Activated CD8-positive, alpha-beta memory T cell treated with anti-CD3 and anti-CD28 coated beads for 1 hour (primary cell): ENCODE measurements at places on chromosomes 7 and 10.

DNA sequence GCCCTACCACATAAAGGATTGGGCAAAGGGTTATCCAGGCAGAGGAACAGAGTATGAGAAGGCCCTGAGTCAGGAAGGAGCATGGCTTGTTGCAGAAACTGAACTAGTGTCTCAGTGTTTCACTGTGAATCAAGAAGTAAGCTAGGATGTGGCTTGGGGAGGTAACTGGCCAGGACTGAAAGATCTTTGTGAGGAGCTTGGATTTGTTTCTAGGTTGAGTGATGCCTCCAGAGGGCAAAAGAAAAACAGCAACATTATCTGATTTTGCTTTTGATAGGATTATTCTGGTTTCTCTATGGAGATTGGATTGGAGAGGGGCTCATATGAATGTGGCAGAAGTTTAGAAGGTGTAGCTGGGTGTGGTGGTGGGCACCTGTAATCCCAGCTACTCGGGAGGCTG lies 137.9 kb upstream of the HDAC9 start:
- no peak for DNase-seq

GRCh38 chr10:61039868-61040267 lies 95.9 kb upstream of the RHOBTB1 start:
- no peak for DNase-seq

DNA sequence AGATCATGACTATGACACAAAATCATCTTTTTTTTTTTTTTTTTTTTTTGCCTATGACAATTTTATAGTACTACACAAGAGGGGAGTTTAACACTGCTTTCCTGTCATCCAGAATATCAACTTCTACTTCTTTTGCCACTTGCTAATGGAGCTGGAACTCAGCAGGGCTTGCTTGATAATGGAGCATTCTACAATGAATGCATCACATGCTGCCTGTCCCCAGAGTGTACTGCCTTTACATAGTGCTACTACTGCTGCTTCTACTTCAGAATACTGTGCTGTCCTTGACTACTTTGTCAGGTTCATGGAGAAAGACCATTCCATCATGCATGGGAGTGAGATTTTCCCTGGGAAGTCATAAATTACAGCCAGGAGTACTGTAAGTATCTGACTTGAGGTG lies 338.6 kb upstream of the SEMA3A start:
- no peak for DNase-seq

DNA sequence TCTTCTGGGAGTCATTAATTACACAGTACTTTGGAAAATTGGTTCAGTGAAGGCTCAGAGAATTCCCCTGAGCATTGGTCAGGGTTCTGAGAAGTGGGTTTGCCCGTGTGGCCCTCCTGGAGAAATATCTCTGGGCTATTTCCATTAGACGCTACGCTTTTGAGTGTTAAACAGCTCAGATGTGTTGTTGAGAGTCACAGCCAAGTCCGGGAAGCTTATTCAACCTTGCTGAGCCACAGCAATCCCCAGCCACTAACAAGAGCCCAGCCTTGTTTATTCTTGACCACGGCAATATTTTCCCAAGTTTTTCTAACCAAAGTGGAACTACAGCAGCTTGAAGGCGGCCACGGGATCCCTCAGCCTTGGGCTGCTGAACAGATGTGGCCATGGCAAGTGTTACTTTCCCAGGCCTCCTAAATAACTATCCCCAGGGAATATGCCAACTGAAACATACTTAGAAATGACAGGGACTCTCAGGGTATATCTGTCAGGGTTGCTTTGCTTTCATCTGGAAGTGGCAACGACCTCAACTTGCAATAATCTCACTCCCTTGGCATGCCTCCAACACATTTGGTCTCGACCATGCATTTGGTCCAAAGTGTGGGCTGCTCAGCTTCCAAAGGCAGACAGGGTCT lies 214.7 kb downstream of the EMX2 start:
- no peak for DNase-seq

DNA sequence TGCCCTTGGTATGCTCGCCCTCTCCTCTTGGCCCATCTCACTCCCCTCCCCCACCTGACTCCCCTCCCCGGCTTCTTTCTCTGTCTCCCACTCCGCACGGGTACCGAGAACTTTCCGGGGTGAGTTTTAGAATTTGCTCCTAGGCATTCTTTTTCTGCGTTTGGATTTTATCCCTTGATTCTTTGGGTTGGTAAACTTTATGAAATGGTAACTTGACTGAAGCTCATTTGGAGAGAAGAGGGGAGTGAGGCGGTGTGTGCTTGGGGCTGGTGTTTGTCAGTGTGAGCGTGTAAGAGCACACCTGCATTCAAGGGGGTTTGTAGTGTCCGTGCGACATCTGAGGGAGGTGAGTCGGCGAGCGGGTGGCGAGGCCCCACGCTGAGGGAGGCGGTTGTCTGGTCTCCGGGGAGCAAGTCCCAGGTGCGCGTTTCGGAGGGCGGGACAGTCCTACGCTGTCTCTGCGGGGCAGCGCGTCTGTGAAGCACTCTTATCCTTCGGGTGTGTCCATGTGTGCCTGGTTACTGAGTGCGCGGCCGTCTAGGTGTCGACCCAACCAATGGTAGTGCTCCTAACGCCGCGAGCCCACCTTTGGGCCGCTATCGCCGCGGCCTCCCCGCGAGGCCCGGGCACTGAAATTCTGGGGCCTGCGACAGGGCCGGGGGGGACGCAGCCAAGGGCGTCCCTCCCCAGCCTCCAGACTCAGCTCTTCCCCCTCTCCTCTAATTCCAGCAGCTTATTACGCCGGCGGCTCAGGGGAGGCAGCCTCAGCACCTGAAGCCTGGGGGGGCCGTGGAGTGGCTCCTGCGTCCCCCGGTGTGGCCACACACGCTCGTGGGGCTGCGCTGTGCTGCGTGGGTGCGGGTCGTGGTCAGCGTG lies 2.6 kb upstream of the ZNF503 start:
- no peak for DNase-seq

GRCh38 chr10:132173185-132173584 lies 13.6 kb upstream of the DPYSL4 start:
- DNase-seq = no peak

GRCh38 chr7:47693216-47693615 lies 111.3 kb upstream of the TNS3 start:
- no peak for DNase-seq

DNA sequence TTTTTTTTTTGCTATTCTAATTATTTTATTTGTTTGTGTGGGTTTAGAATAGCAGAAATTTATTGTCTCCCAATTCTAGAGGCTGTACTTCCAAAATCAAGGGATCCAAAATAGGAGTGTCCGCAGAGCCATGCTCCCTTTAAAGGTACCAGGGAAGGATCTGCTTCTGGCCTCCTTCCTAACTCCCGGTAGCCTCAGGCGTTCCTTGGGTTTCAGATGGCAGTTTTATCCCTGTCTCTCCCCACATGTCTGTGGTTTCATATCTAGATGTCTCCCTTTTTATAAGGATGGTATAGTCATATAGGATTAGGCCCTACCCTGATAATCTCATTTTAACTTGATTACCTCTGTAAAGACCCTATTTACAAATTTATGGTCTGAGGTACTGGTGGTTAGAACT lies 48.4 kb downstream of the BMPR1A start:
- DNase-seq = no peak

DNA sequence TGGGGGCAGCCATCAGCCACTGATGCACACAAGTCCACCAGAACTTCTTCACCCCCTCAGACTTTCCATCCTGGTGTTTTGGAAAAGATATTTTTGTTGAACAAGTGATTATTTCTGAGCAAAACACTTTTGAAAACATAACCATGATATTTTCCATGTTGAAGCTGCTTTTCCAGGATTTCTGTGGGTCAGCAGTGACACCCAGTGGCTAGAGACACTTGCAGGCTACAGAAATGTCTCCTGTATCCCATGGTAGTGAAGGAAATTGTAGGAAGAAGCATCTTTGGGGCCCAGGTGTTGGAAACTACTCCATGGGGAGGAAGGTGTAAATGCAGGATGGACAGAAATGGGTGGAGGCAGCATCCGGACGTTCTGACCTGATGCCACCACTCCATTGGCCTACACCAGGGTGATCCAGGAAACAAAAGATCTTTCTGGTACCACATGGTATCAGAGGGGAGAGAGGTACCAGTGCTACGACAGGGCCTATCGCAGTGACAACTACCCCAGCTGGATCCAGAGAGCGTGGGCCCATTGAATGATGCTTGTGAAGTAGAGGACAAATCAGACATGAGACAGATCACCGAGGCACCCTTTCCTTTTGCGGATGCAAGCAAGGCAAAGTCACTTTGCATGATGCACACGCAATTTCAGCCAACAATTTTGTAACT lies 111.7 kb upstream of the COBL start:
- no peak for DNase-seq

GRCh38 chr10:79149662-79150443 lies 81.1 kb downstream of the ZMIZ1 start:
- DNase-seq = no peak

GRCh38 chr7:90833443-90833842 lies 237.3 kb downstream of the CDK14 start:
- DNase-seq = no peak

DNA sequence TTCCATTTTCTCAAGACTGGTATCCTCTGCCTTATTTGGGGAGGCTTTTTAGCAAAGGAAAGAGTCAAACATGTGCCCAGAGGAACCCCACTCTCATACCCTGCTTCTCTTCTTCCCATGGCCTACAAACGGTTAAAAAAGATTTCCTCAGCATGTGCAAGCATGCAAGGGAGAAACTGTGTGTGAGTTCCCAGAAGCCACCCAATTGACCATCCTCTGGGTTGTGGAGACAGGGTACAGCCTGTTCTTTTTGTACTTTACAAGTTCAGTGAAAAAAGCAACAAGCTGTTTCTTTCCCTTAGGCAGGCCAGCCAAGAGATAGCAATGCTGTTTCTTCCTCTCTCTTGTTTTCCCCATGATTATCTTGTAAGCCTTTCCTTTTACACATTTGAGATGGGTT lies 68.8 kb upstream of the MTPN start:
- no peak for DNase-seq

DNA sequence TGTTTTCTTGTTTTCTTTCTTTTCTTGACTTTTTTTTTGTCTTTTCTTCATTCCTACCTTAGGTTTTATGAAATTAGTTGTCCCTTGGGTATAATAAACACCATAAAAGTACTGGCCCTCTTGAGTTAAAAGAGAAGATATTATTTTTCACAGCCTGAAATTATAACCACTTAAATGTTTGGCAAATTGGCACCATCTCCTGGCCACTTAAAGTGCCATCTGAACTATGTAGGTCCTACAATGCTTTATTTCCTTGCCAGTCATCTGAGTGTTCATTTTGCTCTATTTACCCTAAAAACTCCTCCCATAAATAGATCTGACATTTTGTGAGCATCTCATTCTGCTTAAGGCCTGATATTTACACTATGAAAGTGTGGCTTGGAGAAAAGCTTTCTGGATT lies 98.9 kb upstream of the PRKCQ start:
- no peak for DNase-seq

DNA sequence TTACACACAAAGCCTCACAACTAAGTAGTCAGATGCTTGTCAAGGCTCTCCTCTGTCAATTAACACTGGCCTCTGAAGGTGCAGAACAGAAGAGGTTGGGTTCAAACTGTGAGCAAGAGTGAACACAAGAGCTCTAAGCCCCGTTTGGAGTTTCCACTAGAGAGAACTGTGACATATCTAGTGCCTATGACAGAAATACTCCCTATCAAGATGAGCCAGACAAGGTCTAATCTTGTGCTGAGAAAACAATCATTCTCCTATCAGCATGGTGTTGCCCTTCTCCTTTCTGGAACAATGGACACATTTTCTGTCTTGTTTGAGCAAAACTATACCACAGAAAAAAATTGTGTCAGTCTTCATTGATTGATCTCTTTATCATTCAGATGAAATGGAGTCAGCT lies 62.4 kb upstream of the CCDC71L start:
- DNase-seq = no peak

DNA sequence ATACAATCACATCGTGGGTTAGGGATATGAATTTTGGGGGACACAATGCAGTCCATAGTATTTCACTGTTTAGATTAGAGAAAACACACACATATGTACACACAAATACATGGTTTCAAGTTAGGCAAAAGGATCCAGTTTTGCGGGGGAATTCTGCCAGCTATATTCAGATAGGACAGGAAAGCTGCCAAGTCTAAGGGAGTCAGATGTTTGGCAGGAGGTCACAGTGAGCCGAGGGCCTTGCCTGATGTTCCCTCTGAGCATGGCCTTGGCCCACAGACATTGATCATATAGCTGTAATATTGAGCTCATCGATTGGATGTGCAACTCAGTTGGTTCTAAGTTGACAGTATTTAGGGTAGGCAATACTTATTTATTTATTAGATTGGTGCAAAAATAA lies 122.8 kb downstream of the ADRA2A start:
- no peak for DNase-seq

DNA sequence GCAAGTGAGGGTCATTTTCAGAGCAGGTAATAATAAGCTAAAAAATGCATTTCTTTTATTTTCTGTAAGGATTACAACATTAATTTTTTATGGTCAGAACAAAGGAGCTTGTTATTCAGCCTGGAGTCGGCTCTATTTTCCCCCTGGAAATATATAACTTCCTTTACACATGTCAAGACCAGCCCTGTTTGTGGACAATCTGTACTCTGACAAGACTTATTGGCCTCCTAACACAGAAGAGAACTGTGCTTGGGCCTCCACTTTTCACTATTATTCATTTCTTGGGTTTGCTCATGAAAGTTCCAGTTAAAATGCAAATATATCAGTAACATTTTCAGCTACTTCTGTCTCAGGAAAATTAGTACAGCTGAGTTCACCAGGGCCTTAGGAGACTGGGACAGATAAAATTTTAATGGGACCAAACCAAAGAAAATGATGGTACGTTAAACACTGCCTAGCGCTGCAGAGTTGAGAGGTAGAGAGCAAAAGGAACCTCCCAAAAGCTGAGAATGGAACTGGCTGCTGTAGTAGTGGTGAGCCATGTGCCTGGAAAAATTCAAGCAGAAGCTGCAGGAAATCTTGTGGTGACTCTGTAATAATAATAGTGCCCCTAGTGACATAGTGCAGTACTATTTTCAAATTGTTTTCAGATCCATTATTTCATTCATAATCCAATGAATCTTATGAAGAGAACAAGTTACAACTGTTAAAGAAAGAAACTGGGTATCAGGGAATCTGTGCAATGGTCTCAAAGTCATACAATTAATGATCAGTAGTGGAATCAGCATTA lies 227.2 kb upstream of the KIAA1217 start:
- DNase-seq = no peak

GRCh38 chr10:126225672-126226008 lies 162.6 kb downstream of the ADAM12 start:
- no peak for DNase-seq

DNA sequence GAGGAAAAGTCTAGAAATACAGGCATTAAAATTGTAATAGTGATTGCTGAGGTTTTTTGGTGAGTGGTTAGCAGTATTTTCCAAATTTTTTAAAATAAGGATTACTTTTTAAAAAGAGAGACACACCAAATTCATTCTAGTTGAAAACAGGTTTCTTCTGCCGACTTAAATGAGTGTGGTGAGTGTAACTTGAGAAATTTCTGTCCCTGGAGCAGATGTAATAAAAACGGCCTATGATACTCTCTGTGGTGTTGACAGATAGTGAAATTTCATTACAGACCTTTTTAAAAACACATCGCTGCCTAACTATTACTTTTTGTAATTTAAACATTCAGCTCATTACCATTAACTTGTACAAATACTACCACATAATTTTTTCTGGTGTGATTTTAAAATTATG lies 90.1 kb downstream of the CYP51A1 start:
- no peak for DNase-seq
